ENCODE measurements at places on chromosomes 1 and 21.

DNA sequence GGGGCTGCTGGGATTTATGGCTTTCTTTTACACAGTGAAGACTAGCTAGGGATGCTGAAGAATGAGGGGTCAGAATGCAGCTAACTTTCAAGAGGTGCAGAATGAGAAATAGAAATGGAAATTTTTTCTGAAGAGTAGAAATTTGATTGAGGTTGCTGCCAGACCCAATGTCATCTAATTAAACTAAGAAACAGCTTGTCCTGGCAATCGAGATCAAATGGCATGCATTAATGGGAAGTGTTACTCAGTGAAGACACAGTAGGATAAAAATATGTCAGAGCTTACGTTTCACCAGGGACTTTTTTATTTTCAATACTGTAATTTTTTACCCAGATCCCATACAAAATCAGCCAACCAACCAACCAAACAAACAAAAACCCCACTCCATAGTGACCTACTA, 306.0 kb downstream of the GRIK1 start:
- DNase-seq: no peak

DNA sequence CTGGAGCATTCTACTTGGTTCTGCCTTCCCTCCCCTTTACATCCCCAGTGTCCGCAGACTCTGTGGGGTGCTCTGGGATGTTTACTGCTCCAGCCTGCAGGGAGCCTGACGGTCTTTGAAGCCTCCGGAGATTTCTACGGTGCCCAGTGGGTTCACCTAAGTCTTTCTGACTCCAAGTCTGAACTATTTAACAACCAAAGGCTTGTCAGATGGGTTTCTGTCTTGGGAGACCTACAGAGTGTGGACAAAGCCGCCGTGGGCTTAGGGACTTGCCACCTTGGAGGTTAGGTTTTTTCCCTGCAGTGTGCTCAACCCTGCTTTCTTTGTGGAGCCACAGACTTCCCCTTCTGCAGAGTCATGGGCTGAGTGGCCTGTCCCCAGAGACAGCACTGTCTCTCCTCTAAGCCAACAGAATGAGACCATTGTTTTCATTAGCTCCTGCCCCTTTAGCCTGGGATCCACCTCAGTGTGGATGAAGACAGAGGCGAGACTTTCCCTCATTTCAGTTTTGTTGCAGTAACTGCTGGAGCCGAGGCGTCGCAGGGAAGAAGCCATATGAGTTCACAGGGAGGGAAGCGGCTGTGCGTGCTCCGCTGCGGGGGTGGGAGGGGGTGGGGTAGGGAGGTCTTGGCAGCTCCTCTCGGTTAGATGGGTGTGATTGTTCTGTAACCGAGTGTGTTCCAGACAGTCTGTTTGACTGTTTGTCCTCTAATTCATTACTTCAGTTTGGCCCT, 120.7 kb downstream of the CNIH3 start:
- peak; percentile 70 for DNase-seq

DNA sequence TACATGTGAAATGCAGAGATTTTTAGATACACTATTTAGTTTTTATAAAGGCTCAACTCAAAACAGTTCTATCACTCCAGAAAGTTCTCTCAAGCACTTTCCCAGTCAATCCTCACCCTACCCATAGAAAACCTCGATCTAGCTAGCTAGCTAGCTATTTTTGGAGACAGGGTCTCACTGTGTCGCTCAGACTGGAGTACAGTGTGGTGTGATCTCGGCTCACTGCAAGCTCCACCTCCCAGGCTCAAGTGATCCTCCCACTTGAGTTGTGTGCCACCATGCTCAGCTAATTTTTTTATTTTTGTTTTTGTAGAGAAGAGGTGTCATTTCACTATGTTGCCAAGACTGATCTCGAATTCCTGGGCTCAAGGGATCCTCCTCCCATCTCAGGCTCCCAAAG, 236.9 kb downstream of the RERE start:
- DNase-seq: no peak

- DNase-seq: no peak
Observed at GRCh38 chr1:14726606-14727005, 128.1 kb downstream of the KAZN start.

- peak; percentile 77 for DNase-seq
Observed at GRCh38 chr1:27643600-27644368, 8.8 kb upstream of the FGR start.

- no peak for DNase-seq
Observed at GRCh38 chr1:121538943-121539575, 354.3 kb downstream of the SRGAP2C start.

GRCh38 chr1:228510101-228510802, 23.1 kb downstream of the RNF187 start:
- DNase-seq: no peak

DNA sequence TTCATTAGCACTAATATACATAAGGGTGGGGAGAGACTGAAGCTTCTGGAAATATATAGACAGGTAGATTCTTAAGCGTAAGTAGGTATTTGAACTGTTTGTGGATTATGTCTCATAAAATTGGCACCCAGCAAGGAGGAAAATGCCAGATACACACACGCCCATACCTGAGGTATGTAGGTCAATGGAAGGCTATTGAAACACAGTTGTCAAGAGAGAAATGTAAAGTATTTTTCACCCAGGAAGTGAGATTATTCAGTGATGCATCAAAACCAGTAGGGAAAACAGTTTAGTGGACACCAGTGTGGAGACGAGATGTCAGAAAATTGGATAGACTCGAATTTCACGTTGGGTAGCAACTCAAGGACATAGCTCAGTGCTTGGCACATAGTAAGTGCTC, 4.7 kb upstream of the RSPH1 start:
- no peak for DNase-seq

GRCh38 chr1:48688102-48688760, 88.5 kb downstream of the BEND5 start:
- DNase-seq: no peak

DNA sequence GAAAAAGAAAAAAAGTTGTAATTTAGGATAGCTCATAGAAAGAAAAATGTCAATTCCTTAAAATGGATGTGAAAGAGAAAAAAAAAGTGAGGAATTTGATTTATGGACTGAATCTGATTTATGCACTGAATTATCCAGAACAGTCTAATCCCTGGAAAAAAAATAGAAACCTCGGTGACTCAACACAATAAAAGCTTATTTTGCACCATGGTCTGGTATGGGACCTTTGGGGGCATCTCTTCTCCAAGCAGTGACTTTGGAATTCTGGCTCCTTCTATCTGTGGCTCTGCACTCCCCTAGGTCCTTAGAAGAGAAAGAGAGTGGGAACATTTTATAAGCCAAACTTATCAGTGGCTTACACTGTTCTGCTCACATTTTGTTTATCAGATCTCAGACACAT, 471.7 kb upstream of the B3GALT2 start:
- DNase-seq: no peak

GRCh38 chr1:17201201-17202021, 3.5 kb upstream of the PADI1 start:
- DNase-seq: no peak

GRCh38 chr21:45441431-45442255, 36.7 kb downstream of the COL18A1 start:
- no peak for DNase-seq

DNA sequence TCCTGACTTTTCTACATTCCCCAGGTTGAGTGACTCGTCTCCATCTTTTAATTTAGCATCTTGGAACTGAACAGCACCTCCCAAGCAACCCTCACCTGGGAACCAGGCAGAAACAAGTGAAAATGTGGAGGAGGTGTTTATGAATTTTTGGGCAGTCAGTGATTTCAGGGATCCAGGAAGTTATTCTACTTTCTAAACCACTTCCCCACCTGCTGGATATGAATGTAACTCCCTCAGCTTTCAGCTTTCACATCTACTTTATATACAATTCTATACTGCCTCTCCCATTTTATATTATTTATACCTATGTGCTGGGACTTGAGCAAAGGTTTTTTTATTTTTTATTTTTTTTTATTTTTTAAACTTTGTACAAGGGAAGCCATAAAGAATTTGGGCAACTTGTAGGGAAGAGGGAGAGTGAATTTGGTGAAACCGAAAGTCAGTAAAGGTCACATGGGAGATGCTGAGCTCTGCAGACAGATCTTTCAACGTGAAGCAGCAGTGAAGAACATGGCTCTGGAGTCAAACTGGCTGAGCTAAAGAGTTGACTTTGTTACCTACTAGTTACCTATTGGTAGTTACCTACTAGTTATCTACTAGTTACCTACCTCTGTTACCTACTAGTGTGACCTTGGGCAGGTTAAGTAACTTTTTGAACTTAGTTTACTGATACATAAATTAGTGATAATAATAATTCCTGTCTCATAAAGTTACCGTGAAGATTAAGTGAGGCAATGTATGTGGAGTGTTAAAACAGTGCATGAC, 45.5 kb downstream of the DDR2 start:
- no peak for DNase-seq

DNA sequence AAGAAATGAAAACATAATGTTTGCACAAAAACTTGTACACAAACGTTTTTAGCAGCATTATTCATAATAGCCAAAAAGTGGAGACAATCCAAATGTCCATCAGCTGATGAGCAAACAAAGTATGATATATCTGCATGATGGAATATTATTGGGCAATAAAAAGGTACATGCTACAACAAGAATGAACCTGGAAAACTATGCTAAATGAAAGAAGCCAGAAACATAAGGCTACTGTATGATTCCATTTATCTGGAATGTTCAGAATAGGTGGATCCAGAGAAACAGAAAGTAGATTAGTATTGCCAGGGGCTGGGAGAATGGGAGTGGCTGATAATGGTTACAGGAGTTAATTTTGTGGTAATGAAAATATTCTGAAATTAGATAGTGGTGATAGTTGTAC, 19.0 kb downstream of the FBXO28 start:
- no peak for DNase-seq

DNA sequence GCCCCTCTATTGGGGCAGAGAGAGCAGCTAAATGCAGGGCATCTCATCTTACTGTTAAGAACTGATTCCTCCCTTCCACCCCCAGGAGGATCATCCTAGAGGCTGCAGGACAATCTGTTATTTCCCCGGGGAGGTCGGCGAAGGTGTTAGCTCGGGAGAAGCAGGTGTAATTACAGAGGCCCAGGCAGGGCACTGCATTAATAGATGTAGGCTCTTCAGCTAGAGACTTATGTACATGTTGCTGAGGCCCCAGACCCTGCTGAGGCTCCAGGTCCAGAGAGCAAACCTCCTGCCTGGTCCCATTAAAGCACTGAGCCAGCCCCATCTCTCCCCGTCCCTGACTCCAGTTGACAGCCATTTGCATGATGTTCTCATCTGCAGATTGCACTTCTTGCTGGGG, 320.3 kb upstream of the VAMP3 start:
- DNase-seq: no peak

DNA sequence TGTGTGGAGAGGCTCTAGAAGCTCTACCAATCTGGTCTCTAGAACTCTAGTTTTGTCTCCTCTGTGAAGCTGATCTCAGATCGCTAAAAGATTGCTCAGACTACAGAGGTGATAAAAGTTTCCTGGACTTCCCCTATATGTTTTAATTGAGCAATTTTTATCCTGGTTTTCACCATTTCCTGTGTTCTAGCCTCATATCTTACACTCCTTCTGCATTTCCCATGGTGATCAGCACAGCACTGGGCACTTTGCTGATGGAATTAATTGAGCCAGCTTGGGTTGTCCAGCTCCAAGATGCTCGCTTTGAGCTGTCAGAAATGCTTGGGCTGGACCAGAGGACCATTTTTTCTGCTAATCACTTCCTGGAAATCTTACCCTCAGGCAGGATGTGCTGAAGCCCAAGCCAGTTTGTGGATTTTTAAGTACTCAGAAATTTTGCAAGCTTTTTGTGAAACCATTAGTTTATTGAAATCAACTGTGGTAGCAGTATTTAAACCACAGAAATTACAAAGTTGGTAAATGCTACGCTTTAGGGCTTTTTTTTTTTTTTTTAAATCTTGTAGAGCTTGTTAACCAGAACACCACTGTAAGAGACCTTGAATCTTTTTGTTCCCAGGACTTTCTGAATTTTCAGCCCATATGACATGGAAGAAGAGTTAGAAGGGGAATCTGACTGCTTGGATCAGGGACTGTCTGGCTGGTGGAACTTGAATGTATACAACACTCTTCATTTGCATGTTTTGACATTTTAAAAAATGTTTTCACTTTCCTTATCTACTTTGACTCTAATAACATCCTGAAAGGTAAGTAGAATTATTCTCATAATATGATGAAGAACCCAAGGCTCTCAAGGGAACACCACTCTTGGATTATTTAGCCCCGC, 28.4 kb downstream of the CD48 start:
- no peak for DNase-seq

DNA sequence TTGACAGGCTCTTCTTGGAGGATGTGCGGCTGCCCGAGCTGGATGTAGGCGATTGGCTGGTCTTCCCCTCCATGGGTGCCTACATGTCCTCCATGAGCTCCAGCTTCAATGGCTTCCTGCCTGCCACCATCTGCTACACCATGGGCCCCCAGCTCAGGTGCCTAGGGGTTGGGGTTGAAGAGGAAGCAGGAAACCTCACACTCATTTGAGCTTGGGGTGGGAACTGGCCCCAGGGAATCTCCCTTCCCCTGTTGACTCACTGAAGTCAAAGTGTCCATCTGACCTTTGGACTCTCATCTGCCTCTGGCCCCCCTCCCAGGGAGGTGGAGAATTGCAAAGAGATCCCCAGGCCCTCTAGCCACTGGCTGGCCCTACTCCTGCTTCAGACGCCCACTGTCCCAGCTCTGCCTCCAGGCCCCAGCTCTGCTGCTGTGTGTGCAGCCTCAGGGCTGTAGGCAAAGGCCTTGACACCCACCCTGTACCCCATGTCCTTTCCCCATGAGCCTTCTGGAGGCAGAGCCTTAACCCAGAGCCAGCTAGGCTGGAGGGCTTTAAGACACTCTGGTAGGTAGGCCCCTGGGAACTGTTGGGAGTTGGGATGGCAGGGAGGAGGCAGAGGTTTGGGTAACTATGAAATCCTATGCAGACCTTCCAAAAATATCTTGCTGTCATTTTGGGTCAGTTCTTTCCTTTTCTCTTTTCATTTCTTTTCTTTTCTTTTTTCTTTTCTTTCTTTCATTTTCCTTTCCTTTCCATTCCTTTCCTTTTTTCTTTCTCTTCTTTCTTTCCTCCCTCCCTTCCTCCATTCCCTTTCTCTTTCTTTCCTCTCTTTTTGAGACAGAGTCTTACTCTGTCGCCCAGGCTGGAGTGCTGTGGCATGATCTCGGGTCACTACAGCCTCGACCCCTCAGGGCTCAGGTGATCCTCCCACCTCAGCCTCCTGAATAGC, 66.9 kb upstream of the TINAGL1 start:
- no peak for DNase-seq

DNA sequence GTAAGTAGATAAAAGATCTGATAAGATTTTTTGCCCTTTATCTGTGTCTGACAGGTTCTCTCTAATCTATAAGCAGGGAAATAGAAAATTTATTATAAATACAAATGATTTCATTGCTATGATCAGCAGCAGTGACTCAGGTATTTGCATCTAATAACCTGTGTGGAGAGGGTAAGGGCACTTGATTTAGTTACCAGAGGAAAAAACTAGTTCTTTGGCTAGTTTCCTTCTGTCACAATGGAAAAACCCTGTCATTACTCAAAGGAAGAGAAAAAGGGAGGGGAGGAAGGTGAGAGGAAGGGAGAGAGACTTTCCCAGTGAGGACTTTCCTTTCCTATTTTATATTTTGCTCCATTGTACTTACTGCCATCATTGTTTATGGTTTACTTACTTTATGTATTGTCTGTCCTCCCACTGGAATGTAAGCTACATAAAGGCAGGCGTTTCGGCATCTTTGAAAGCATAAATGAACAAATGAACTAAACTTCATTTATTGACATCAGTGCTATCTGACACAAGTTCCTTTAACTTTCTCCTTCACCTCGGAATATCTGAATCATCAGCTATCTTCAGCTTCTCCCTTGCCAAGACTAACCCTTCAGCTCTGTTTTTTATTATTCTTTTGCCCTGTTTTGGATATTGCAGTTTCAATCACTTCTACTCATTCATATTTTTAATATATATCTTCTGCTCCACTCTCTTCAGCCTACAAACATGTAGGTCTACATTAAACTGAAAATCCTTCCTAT, 34.9 kb downstream of the WDR3 start:
- no peak for DNase-seq

Measured in AG08396 (cell line).